ENCODE measurements at places on chromosomes 7 and 10.

DNA sequence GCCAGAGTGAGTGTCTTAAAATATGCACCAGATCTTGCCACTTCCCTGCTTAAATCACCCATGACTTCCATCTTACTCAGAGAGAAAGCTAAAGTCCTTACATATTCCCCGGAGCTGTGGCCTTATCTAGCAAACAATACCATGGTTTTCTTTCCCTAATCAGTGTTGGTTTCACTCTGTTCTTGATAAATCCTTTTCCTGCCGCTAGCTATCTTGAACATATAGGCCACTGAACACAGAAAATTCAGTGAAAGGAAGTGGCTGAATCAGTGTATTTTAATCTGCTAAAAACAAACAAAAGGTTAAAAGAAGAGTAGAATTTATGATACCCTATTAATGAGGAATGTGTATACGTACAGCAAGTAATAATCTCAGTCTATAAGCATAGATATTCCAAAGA lies 42.0 kb upstream of the JAZF1 start:
- DNase-seq: no peak

- DNase-seq: no peak
Observed at GRCh38 chr10:13922586-13922985, 335.8 kb downstream of the PRPF18 start.

DNA sequence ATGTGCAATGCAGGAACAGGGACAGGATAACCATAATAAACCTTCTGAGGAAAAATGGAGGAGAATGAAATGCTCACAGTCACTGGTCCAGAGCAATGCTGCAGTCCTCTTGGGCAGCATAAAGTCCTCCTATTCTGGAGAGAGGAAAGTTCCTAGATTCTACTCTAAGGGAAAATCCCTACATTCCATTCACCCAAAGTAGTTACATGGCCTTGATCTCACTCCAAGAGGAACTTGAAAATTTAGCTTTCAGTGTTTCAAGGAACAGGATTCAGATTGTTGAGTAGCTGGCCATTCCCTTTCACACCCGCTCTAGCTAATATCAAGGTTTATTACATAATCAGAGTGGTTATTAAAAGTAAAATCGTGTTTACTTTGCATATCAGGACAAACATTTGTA lies 168.3 kb downstream of the CHRM2 start:
- no peak for DNase-seq

DNA sequence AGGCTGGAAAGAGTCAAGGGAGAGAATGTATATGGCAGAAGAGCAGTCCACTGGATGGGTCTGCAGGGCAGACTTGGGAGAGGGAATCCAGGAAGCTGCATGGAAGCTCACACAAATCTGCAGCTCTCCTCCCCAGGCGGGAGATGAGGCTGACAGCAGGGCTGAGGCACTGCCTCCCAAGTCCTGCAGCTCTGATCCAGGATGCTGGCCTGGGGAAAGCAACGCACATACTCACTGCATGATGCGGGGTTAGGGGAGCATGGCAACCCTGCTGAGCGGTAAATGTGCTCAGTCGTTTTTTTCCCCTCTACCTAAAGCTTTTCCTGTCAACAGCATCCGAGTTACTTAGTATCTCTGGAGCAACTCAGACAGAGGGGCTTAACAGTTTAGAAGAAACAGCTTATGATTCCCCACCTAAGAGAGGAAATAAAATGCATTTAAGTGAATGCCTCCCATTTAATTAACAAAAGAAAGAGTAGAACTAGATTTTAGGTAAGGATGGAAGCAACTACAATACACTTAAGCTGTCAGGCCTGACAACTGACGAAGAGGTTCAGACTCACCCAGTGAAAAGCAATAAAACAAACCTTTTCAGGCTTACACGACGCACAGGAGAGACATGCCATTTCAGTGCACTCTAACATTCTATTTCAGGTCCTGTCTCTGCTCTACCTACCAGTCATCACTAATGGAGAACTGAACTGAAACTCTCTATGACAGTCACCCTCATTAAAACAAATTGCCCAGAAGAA lies 37.0 kb downstream of the CHCHD3 start:
- no peak for DNase-seq

- DNase-seq: no peak
Observed at GRCh38 chr10:33252794-33253203, 81.7 kb downstream of the NRP1 start.

- peak; percentile 44 for DNase-seq
Observed at GRCh38 chr7:137916980-137917645, 70.3 kb upstream of the DGKI start.

GRCh38 chr7:131067220-131067619 lies 260.5 kb upstream of the MKLN1 start:
- no peak for DNase-seq

GRCh38 chr10:109474812-109475211 lies 448.5 kb downstream of the XPNPEP1 start:
- no peak for DNase-seq

DNA sequence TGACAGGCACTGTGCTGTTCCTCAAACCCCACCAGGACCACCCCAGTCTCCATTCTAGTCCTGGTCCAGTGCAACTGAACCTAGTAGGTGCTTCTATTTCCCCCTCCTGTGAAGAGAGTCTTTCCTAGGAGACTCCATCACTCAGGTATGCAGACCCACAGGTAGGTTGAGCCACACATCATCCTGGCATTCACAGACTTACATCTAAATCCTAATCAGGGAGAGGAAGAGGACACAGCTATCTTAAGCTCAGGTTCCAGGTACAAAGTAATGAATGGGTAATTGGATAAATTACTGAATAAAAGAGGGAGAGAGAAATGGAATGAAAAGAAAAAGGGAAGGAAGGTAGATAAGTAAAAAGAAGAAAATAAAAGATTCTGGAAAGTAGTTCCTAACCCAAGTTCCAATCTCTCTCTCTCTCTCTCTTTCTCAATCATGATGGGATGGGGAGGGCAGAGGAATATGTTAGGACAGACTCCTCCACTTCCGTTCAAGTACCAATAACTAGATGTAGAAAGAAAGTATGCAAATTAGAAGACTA lies 139.8 kb upstream of the NAMPT start:
- no peak for DNase-seq

DNA sequence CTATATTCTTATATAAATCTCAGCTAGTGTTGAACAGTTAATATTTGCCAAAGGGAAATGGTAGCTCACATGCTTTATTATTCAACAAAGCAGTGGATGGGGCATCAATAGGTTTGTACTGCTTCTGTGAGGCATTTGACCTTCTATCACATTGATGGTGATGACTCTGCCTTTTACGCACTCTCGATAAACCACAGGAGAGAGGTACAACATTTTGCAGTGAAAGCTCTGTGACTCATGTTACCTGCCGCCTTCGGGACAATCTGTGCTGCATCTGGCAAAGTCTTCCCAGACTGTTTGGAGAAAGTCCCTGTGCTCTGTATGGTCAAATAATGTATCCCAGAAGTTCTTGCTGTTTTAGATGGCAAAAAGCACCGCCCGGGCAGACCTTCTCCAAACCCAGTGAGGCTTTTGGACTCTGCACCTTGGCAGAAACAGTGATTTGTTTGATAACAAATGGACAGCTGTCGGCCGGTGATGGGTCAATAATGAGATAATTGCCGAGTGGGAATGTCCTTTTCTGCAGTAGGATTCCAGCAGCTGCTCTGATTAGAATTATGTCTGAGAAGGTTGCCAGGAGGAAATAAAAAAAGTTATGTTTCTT lies 61.0 kb downstream of the PLPP4 start:
- no peak for DNase-seq

DNA sequence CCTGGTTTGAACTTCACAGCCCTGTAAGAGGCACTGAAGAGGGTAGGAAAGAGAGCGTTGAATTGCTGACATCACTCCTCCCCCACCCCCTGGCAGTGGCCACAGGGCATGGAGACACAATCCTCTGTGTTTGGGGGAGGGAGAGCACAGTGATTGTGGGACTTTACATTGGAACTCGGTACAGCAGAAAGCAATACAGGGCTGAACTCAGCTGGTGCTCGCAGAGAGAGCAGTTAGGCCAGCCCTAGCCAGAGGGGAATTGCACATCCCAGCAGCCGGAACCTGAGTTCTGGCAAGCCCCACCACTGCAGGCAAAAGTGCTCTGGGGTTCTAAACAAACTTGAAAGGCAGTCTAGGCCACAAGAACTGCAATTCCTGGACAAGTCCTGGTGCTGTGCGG lies 24.0 kb upstream of the CUL1 start:
- DNase-seq: no peak
